ENCODE measurements at places on chromosomes 2 and 18. TPM values are rescaled to one million over a fixed set of nuclear protein-coding genes. Genes with fewer than 3 reads are reported as not detected.

TUBB6 gene
- polyA plus RNA-seq: 1.3 TPM

FBLN7 gene
- polyA plus RNA-seq: 29.3 TPM

DPYSL5 gene
- polyA plus RNA-seq: not detected

ASB3 gene
- 29.2 TPM for polyA plus RNA-seq

STPG4 gene
- polyA plus RNA-seq: not detected

SCYGR4 gene
- polyA plus RNA-seq: not detected

RRM2 gene
- 0.48 TPM for polyA plus RNA-seq

SERPINE2 gene
- 1.5 TPM for polyA plus RNA-seq

ST8SIA5 gene
- not detected for polyA plus RNA-seq

NCKAP5 gene
- polyA plus RNA-seq: not detected

C1QL2 gene
- polyA plus RNA-seq: not detected

ASXL2 gene
- 6.3 TPM for polyA plus RNA-seq

TRIB2 gene
- polyA plus RNA-seq: 79.0 TPM

CXCR2 gene
- not detected for polyA plus RNA-seq

ZRANB3 gene
- 2.3 TPM for polyA plus RNA-seq

RAB27B gene
- 1.0 TPM for polyA plus RNA-seq

CD207 gene
- not detected for polyA plus RNA-seq

CPLX4 gene
- not detected for polyA plus RNA-seq

ABCG8 gene
- 0.10 TPM for polyA plus RNA-seq

TCF23 gene
- polyA plus RNA-seq: not detected

CACNB4 gene
- polyA plus RNA-seq: not detected

ACMSD gene
- polyA plus RNA-seq: not detected

TRAF3IP1 gene
- polyA plus RNA-seq: 6.6 TPM

All from CD4-positive, alpha-beta memory T cell (primary cell).